ENCODE measurements at places on chromosomes 7 and 10.

DNA sequence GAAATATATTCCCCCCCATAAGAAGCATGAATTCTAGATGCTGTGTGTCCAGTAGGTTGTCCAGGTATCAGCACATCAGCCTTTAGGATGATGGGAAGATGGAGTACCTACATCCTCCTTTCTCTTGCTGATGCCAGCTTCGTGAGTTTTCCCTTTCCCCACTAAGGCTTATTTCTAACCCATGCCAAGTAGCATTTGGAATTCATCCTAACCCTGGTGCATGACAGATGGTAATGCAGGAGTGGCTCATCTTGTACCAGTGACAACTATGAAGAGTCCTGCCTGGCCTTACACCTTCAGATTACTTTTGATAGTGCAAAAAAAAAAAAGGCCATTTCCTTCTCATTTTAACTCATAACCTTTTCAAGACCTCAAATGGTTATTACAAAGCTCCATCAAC is 58.7 kb downstream of the ARHGAP21 start:
- DNase-seq, result no peak

GRCh38 chr10:52353205-52353604 is 39.1 kb downstream of the DKK1 start:
- no peak for DNase-seq

GRCh38 chr7:132650498-132650897 is 74.2 kb upstream of the PLXNA4 start:
- DNase-seq, result no peak

- no peak for DNase-seq
Measured at GRCh38 chr7:5649641-5650040, 131.8 kb downstream of the RNF216 start.
